ENCODE measurements at places on chromosomes 5 and 9.

DNA sequence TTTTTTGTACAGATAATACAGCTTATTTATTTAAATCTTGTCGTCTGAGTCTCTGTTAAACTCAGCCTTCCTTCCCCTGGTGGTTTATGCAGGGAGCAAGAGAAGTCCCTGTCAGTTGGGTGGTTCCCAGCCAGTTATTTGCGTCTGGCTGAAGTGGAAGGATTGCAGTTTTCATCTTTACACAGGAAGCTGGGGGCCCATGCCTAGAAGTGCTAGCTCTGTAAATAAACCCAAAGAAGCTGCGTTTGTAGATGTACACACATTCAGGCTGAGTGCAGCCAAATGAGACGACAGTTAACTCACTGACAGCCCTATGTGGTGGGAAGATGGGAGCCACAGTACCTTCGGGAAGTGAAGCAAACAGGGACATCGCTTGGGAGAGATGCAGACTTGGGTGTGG, 122.1 kb downstream of the SAXO1 start:
- no peak for DNase-seq

DNA sequence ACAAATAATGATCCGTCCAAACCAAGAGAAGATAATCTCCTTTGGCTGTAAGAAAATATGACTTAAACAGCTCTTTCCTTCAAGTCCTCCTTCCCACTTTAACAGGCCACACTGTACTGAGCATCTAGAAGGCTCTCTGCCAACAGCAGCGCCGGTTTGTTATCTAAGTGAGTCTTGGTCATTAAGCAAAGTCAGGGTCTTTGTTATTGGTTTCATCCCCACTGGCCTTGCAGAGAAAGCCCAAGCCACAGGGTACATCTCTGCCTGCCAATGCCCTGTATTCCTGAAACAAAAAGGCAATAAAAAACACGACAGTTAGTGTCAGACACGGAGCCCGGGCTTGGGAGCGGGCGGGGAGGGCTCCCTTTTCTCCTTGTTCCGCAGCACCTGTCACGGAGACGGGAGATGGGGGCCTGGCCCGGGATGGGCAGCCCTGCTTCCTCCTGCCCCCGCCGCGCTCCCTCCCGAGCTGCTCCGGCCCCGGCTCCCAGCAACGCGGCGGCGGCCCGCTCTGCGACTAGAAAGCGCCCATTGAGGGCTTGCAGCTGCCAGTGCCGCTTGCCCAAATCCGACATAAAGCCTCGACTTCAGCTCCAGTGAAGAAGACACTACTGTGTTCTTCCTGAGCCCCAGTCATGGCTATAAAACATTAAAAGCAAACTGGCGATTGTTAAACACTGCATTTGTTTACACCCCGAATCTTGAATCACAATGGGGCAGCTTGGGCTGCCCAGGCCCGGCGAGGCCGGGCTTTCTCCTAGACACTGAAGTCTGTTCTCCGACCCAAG, 28.1 kb upstream of the PIK3R1 start:
- no peak for DNase-seq

DNA sequence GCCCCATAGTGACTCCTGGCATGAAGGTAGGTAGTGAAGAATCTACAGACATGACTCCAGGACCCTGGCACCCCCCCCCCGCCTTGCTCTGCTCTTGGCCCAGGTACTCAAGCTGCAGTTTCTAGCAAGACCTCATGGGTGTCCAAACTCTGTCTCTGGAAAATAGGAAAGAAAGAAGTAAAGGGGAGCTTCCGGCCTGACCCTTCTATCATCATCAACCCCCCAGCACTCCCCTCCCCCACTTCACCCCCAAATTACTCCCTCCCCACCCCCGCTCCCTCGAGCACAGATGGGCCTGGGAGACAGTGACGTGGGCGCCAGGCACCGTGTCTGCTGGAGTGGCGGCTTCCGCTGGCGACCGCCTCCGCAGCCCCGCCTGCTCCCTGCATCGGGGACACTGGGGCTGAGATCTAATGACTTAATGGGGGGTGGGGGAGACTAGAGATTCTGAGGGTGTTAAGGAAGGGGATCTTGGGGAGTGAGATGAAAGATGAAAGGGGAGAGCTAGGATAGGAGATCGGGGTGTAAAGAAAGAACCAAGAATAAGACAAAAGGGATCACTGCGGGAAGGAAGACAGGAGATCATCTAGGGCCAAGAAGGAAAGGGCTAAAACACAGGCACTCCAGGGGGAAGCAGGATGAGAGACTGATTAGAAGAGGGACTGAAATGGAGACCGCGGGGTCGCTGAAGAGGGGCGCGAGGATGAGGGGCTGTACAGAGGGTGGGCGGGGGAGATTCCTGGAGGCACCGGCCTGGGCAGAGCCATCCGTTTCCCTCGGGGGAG, 1.1 kb upstream of the DNAJB5 start:
- peak; percentile 67 for DNase-seq

DNA sequence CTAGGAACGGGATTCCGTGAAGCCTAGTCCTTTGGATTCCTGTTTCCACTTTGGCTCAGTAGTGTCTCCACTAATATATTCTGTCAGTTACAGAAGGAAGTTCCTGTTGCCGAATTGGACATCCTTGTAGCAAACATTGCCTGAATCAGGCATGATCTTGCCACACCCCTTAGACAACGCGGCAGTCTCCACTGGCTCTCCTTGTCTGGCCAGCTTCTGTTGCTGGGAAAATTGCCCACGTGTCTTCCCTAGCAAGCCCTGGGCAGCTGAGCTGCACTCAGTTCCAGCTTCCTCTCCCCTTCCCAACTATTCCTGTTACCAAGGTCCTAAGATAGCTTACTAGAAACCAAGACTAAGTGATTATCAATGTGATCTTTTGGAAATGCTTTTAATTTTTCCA, 316.6 kb upstream of the RIOK2 start:
- DNase-seq, result no peak
